Right hindlimb (tissue), 1 donor: ENCODE measurements at places on chromosomes 3 and 15.

GRCh38 chr3:168070919-168071318 lies 24.8 kb downstream of the GOLIM4 start:
- DNase-seq = no peak

DNA sequence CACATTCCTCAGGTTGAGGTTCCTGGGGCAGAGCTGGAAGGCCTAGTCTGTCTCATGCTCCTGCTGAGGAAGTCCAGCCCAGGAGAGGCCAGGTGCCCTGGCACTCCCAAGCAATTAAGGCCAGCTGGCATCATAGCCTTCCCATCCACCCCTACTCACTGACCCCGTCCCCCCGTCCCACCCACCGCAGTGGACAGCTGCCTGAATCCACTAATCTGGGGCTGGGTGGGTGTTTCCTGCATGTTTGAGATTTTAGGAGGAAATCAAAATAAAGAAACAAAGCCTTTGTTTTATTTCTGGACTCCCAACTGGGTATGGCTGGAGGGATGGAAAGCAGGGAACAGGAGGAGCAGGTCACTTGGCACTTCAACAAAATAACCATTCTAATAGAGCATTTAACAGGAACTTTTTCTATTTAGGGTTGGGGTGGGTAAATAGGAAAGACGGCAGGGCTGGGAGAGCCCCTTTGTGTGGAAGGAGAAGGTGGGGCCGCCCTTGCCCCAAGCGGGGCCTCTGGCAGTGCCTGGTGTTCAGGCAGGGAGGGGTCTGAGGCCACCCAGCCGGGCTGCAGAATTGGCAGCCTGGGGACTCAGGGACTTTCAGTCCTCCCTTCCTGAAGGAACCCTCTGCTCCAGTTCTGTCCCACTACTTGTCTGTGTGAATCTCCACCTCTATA lies 8.5 kb downstream of the MRAS start:
- DNase-seq = peak; percentile 55

GRCh38 chr3:9169326-9169725 lies 80.1 kb downstream of the SRGAP3 start:
- no peak for DNase-seq

- DNase-seq = no peak
These were observed 253.8 kb upstream of the ARL6 start for GRCh38 chr3:97510795-97511194.

- DNase-seq = no peak
These were observed 70.0 kb downstream of the ALCAM start for GRCh38 chr3:105436687-105437086.

- DNase-seq = no peak
These were observed 61.5 kb downstream of the CGGBP1 start for GRCh38 chr3:87997298-87997697.

- DNase-seq = no peak
These were observed 352.6 kb downstream of the NLGN1 start for GRCh38 chr3:173750095-173750494.

DNA sequence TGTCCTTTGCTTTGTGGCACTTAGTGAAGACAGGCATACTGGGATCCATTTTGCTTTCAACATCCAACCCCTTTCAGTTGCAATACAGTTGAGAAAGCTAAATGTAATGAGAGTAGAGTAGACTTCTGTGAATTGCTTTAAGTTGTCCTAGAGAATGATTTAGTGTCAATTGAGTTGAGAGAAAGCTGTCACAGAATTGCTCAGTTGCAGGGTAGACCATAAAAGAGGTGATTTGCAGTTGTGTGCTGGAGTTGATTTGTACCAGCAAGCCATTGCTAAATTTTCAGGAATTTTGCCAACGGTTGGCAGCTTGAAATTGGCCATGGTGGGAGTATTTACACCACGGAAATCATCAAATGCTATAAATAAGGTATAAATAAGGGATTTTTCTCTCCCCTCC lies 2.2 kb downstream of the ABHD5 start:
- DNase-seq = no peak

GRCh38 chr3:130661140-130661891 lies 85.3 kb downstream of the PIK3R4 start:
- DNase-seq = peak; percentile 48

DNA sequence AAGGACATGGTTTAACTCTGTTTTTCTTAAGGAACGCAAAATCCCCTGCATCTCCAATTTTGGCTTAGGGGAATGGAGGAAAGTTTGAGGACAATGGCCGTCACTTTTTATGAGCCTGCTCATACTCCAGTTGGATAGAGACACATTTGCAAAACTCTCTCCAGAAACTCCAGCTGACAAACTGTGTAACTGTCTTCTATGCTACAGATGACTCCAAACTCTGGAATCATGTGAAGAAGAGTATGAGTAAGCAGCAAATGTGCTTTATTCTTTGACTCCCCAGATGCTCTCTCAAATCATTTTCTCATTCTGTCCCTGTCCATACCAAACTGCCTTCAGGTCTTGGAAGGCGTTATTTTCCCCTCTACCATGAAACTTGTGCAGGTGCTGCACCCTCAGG lies 226.5 kb upstream of the GPR149 start:
- DNase-seq = no peak

DNA sequence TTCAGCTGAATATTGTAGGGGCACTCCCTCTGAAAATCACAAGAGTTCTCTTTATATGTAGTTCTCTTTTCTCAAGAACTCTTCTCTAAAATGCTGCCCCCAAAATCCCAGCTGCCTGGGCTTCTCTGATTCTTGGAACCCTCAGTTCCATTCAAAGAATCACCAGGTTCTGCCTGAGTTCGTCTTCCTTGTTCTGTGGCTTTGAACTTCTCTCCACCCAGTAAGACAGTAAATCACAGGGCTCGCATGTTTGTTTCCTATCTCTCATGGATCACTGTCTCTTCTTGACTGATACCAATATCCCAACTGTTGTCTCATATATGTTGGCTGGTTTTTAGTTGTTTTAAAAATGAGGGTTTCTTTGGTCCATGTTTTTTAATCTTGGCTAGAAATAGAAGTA lies 359.5 kb upstream of the CBLB start:
- DNase-seq = no peak

GRCh38 chr15:55970286-55970685 lies 23.1 kb downstream of the NEDD4 start:
- no peak for DNase-seq

GRCh38 chr15:31262901-31263671 lies 63.5 kb upstream of the KLF13 start:
- DNase-seq = peak; percentile 21

- no peak for DNase-seq
These were observed 55.7 kb upstream of the CHL1 start for GRCh38 chr3:140748-141330.

DNA sequence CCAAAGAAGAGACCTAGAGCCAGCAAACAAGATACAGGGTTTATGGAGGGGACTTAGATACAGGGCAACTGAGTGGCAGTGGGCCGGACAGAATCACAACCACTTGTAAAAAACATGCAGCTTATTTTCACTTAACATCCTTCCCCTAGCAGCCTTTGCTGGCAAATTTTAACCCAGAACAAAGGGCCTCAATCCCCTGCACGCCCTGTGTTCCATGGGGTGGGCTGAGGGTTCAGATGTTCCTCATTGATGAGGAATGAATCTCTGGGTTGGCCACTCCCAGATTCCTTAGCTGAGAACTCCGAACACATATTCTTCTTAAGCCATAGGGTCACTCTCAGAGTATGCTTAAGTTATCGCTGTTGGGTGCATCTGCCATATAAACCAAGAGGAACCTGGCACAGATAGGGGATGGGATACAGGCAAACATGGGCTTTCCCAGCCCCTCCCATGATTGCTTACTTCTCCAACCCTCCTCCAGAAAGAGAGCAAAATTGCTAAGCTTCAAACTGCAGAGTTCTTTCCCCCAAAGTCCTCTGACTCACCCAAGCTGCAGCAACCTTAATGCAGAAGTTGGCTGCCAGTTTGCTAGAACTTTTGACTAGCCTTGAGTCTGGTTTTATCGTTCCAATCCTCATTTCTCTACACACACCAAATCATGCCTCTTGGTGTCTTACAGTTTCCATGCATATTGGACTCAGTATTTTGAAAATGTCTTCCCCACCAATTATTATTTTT lies 146.9 kb downstream of the CD47 start:
- DNase-seq = no peak

DNA sequence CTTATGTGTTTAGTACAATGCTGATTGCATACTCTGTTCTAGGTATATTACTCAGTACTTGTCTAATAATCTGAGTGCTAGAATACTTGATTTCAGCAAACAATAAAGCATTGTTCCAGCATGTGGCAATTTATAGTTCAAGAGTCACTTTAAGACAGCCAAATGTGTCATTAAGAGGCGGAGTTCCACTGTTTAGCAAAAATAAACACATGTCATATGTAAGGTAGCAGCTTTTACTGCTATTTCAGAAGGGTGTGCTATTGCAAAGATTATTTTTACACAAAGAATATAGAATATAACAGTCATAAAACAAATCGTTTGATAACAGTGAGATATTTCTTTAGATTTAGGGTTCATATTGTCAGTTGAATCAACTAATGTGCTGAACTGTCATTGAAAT lies 358.7 kb downstream of the TUSC7 start:
- DNase-seq = no peak

DNA sequence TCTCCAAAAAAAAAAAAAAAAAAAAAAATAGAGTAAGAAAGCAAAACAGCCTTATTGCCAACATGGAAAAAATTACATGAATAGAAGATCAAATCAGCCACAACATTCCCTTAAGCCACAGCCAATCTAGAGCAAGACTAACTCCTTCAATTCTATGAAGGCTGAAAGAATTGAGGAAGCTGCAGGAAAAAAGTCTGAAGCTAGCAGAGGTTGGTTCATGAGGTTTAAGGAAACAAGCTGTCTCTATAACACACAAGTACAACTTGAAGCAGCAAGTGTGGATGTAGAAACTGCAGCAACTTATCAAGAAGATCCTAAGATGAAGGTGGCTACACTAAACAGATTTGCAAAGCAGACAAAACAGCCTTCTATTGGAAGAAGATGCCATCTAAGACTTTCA lies 9.3 kb downstream of the PARL start:
- no peak for DNase-seq

DNA sequence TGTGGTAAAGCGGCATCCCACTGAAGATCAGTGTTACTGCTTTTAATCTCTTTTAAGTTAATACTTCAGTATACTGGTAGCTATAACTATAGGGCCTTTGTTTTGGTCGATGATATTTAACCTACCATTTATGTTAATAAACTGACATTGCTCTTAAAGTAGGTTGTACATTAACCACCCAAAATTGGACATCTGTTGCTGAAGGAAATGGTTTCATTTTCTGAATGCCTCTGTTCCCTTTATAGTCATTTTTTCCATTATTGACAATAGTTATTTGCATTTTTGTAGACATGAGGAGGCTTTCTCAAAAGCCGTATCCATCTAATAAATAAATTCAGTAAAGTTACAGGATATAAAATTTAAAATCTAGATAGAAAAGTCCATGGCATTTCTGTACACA lies 252.4 kb upstream of the UBE2E1 start:
- no peak for DNase-seq

GRCh38 chr3:108053067-108053466 lies 37.8 kb downstream of the CD47 start:
- no peak for DNase-seq

DNA sequence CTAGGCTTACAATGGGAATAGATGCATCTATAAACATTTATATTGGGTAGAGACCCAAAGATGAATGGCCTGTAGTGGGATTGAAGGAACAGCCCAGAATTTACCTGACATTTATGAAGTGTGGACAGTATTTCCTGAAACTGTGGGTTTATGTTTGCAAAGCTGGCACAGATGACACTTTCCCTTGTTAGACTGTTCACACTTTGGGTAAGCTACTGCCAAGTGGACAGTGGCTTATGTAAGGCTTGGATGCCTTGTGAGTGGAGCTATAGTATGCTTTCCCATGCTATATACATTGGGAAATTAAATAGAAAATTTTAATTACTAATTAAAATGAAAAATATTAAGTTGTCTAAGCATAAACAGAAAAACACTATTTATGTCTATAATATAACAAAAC lies 48.5 kb downstream of the STARD9 start:
- no peak for DNase-seq

GRCh38 chr15:50181969-50182218 lies at the start of gene SLC27A2:
Gene SLC27A2 (plus strand): TSS chr15:50182196. CDS start chr15:50182428, 232 bp downstream.
- no peak for DNase-seq

DNA sequence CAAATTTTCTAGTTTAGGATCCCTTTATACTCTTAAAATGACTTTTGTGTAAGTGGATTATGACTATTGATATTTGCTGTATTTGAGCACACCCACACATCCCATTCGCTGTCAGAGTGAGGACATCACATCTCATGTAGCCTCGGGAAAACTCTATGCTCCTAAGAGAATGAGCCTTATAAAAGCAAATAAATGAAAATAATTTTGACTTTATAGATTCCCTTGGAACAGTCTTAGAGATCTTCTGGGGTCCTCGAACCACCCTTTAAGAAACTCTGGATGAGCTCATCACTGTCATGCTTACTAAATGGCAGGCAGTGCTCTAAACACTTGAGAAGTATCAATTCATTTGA lies 16.1 kb upstream of the EXOG start:
- DNase-seq = no peak

- DNase-seq = no peak
These were observed 106.6 kb downstream of the FBXL22 start for GRCh38 chr15:63703641-63704240.

GRCh38 chr15:40050788-40051470 lies 11.9 kb upstream of the SRP14 start:
- DNase-seq = peak; percentile 60

DNA sequence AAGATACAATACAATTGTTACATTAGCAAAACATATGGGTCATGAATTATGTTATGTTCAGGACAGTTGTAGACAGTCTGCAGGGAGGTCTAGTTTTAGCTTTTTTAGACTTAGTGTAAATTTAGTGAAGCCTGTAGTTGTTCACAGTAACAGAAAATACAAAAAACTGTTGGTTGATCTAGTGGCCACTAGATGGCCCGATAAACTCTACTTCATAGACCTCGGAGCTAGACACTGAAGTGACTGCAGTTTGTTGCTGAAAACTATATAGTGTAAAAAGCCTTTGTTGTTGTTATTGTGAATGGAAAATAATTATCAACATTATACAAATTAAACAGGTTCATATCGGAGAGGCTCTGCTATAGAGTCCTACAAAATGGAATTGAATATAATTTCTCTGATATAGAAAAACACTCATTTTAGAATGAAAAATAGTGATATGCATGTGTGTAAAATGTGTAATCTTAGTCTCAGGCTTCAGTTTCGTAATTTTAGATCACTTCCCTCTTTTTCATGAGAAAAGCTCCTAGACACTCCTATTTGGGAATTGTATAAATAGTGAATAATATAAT lies 18.3 kb downstream of the MAGEL2 start:
- no peak for DNase-seq

- no peak for DNase-seq
These were observed 263.6 kb upstream of the GOLGA6L4 start for GRCh38 chr15:83971992-83972391.

DNA sequence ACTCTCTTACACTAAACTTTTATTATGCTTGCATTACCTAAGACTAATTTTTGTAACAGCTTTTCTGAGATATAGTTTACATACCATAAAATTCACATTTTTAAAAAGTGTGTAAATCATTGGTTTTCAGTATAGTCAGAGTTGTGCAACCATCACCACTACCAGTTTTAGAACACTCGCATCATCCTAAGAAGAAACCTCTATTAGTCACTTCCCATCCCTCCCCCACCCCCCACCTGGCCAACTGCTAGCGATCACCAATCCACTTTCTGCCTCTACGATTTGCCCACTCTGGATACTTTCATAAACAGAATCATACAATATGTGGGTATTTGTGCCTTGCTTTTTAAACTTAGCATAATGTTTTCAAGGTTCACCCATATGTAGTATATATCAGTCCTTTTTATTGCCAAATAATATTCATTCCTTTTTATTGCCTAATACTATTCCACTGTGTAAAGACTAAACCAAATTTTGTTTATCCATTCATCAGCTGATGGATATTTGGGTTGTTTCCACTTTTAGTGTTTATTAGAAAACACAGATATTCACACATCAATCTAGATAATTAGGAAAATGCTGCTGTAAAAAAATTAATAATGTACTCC lies 23.0 kb downstream of the UBP1 start:
- DNase-seq = no peak
